Fibroblast of villous mesenchyme (primary cell): ENCODE measurements at places on chromosomes 5 and 9. TPM values are rescaled to one million over a fixed set of nuclear protein-coding genes. Genes with fewer than 3 reads are reported as not detected.

DNA sequence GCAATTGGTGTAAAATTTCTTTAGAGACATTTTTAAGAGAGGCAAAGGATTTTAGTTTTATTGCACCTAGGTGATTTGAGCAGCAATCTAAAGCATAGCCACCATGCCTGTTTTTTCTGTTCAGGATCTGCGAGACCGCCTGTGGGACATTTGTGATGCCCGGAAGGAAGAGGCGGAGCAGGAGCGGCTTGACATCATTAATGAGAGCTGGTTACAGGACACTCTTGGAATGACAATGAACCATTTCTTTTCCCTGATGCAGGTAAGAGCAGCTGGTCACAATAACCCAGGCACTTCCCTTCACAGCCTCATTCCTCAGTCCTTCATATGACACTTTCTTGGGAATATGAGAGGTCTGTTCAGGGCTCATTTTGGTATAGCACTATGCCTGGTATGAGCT, 103.2 kb upstream of the IL7R start:
- no peak for DNase-seq

Gene SLC25A2
- total RNA-seq: under 0.01 and 0.64 TPM in 2 replicates

Gene SMAD5
- total RNA-seq: 53.5 and 85.1 TPM in 2 replicates

Gene MYMK
- total RNA-seq: not detected in 2 replicates

Gene TAS2R1
- total RNA-seq: 0.32 and 0.43 TPM in 2 replicates

DNA sequence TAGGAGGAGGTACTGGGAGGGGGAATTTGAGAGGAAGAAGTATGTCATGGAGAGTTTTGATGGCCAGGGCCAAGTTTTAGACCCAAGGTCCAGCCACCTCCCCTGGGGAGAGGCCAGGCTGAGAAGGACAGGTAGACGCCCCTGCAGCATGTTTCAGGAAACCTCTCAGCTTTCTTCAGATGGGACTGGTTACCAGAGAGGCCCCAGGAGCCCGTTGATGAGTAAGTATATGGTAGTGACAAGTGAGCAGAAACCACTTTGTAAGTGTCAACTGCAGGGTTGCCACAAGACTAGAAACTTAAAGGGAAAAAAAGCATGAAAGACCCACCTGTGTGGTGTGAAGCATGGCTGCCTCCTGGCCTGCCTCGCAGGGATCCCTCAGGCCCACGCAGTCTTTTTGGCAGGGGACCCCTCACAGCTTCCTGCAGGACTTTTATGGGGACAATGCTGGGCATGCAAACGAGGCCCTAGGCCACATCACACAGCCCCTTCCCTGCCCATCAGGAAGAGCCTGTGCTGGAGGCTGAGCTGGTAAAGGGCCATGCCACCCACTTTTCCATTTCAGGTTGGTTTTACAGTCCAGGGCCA, 255.9 kb downstream of the FSTL4 start:
- DNase-seq: no peak

- no peak for DNase-seq
Measured at GRCh38 chr5:129672006-129672405, 75.9 kb upstream of the MINAR2 start.

- DNase-seq: no peak
Measured at GRCh38 chr9:8653855-8654254, 854.3 kb upstream of the DMAC1 start.
